ENCODE measurements at places on chromosomes 4 and X.
A peak's percentile ranks its signal among the peaks of the same experiment; 100 is the strongest.

- no peak for DNase-seq
Observed at GRCh38 chr4:184122631-184123408, 94.9 kb downstream of the ENPP6 start.

DNA sequence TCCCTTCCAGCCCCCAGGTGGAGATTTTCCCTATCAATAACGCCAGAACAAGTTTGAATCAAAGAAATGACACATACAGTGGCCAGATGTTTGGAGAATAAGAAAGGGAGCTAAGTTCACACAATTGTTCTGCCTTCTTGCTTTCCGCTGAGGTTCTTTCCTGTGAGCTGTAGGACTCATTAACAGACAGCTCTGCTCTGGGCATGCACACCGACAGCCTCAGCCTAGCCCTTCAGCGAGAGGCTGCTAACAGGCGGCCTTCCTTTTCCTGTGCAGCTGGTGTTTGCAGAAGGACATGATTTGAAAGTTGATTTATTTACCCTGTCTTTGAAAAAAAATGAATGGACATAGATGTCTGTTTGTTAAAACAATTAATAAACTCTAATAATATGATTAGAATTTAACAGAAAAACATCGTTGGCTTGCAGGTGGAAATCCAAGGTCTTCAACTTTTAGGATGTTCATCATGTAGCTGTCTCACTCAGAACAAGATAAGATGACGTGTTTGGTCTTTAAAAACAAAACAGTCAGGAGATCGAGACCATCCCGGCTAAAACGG, 183.3 kb downstream of the KDR start:
- DNase-seq = peak; percentile 11

DNA sequence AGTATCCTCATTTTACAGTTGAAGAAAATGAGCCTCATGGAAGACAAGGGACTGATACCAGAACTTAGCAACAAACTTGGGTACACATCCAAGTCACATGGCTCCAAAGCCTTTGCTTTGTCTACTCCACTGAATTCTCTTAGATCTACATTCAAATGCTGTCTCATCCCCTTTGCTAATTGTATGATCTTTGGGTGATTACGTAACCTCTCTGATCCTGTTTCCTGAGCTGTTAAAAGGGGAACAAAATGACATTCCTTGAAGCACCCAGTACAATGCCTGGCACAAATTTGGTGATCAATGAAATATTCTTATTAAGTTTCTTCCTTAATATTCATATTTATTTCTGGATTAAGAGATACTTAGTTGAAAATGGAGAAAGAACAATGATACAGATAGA, 5.9 kb upstream of the HPGD start:
- DNase-seq = no peak

GRCh38 chr4:152784490-152785350, 5.0 kb downstream of the ARFIP1 start:
- peak; percentile 59 for DNase-seq

GRCh38 chrX:38754818-38755718, 46.2 kb upstream of the MID1IP1 start:
- DNase-seq = no peak

DNA sequence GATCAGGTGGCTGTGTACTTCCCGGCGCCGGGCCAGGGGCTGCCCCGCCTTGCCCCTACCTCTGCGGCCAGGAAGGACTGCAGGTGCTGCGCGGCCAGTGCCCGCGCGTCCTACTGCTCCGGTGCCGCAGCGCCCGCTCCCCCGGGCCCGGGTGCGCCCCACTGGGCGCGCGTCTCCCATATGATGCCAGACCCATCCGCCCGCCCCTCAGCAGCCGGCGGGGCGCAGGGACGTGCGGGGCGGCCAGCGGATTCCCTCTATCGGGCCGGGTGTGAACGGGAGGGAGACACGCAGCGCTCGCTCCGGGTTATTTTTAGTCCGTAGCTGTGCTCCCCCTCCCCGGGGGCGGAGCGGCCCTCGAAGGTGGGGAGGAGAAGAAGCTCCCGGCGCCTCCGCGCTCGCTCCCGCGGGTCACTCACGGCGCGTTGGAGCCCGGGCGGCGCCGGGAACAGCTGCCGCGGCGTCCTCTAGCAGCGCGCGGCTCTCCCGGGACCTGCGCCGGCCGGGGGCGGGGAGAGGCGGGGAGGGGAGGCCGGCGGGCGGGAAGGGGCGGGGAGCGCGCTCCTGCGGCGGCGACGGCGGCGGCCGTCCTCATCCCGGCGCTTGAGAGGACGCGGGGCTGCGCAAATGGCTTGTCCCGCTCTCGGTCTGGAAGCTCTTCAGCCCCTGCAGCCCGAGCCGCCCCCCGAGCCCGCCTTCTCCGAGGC, 103.6 kb downstream of the UCHL1 start:
- peak; percentile 25 for DNase-seq

DNA sequence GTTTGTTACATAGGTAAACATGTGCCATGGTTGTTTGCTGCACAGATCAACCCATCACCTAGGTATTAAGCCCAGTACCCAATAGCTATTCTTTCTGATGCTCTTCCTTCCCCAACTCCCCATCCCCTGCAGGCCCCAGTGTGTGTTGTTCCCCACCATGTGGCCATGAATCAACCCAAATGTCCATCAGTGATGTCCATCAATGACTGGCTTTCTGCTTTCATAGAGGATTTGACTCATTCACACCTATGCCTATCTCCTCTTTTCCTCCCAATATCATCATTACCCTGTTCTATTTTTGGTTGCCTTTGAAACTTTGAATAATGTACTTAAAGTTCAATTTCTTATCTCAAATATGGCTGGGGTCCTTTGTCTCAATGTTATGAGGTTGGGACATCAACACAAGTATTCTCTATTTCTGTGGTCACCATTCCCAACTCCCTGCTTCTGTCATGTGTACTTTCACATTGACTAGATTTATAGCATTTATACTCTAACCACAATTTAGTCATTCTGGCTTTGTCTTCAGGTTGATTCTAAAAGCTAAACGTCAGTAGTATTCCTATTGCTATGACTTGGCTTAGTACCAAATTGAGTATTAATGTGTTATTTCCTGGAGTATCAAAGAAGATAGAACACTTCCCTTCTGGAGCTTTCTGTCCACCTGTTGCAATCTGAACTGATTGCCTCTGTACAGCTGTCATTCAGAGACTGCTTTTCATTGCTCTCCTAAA, 107.2 kb downstream of the TAB3 start:
- DNase-seq = no peak

GRCh38 chr4:1187182-1187581, 14.8 kb upstream of the SPON2 start:
- no peak for DNase-seq

- no peak for DNase-seq
Observed at GRCh38 chrX:47068214-47068613, 10.0 kb upstream of the RGN start.

- peak; percentile 68 for DNase-seq
Observed at GRCh38 chrX:150841456-150842197, 56.8 kb downstream of the CD99L2 start.

DNA sequence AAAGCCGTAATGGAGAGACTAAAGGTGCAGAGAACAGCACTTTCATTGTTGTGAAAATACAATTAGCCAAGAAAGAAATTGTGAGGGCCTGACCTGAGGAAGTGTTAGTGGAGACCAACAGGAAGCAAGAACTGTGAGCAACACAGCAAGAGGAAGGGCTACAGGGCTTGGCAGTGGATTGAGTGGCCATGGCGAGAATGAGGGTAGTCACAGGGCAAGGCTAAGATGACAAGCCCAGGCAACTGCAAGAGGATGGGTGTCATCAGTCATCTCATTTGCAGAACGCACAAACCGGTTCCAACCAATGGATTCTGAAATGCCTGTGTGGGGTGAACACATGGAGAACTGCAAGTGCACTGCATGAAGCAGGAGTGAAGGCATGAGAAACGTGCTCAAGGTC, 3.6 kb downstream of the SLC10A6 start:
- DNase-seq = no peak

- DNase-seq = no peak
Observed at GRCh38 chrX:13188731-13189309, 131.0 kb downstream of the ATXN3L start.

- DNase-seq = no peak
Observed at GRCh38 chr4:101265816-101266172, 81.5 kb downstream of the PPP3CA start.

DNA sequence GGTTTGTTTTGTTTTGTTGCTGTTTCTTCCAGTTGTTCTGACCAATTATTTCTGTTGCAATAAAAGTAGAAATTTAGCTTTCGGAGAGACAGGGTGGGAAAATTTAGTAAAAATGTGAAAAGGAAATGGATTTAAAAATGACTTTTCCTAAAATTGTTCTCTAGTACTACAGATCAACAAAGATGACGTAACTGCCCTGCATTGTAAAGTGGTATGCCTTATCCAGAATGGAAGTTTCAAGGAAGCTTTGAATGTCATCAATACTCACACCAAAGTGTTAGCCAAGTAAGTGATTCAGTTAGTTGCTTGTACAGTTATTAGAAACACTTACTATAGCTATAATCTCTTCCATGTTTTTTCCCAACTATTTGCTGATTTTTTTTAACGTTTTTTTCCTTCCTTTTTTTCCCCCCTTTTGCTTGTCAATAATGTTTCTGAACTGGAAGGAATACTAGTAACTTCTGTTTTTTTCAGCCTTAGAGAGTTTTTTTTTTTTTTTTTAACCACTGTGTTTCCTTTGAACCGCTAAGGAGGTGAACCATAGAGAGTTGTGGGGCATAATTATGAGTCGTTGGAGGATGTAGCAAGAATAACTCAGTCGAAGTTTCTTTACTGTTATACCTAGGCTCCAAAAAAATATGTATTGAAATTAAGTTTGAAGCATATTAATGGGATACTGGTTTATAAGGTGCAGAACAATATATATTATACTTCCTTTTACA, 2.2 kb downstream of the SRP72 start:
- DNase-seq = no peak

- no peak for DNase-seq
Observed at GRCh38 chr4:5952286-5952974, 59.5 kb upstream of the CRMP1 start.

DNA sequence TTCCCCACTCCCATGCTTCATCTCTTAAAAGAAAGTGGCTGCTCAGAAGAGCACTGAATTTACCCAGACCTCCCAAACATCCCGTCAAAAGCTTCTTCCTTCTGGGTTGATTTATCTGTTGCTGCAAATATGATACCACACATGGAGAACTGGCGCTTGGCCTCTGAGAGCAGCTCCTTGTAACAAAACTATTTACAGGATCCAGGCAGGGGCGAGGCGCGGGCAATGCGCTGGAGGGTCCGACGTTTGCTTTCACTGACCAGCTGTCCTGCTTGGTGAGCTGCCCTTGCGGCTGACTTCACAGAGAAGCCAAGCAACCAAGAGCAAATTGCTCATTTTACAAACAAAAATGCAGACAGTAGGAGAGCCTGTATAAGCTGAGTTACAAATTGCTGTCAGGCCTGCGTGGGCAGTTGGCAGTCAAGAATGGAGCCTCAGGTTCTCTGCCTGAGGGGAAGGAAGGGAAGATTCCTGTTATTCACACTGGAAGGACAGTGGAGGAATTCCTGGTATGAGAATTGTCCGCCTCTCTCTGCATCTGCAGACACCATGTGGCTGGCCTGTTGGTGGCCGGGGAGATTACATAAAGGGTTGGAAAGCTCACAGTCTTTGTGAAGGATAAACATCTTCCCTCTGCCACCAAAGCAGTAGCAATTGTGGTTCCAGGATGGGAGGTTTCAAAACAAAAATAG, 192.2 kb upstream of the LEF1 start:
- peak; percentile 65 for DNase-seq

- no peak for DNase-seq
Observed at GRCh38 chr4:7829652-7830580, 109.7 kb downstream of the AFAP1 start.

DNA sequence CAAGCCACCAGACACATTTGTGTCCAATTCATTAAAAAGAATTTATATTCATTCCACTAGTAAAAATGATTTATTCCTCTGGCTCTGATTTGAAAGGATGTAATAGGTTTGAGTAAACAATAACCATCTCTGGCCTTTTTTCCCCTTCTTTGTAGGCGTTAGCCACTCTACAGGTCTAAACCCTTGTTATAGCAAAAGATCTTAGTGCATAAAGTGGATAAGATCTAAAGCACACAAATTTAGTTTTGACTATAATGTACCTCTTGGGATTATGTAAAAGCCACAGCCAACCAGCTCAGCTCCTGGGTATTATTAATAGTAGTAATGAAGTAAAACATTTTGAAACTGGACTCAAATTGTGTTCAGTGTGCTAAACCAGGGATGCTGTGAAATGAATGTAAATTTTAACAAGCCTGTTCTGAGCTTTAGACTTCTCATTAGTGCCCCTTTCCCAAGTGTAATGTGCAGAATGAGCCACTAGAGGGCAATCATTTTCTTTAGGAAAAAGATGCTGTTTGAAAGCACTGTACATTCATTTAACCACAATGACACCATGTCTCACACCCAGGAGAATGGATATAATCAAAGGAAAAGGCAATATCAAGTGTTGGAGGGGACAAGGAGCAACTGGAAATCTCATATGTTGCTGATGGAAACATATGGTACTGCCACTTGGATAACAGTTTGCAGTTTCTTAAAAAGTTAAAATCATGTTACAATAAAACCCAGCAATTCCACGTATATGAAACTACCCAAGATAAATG, 69.7 kb downstream of the KLHL8 start:
- DNase-seq = peak; percentile 85

DNA sequence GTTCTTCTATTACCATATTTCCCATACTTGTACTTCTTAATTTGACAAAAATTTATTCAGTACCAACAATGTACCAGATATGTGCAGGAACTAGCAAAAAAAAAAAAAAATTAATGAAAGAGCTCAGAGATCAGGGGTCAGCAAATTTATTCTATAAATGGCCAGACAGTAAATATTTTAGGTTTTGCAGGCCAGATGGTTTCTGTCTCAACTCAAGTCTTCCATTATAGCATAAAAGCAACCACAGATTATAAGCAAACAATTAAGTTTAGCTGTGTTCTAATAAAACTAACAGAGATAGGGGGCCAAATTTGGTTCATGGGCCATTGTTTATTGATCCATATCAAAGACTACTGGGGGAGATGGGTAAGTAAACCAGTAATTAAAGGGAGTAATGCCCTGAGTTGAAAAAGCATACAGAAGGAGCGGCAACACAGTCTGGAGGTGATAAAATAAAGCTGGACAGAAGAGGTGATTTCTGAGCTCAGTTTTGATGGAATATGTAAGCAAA, 19.3 kb downstream of the NEK1 start:
- no peak for DNase-seq

GRCh38 chr4:161005746-161006145, 1158.1 kb downstream of the FSTL5 start:
- no peak for DNase-seq

GRCh38 chr4:180234730-180235129, 2008.5 kb upstream of the TENM3 start:
- DNase-seq = no peak

GRCh38 chrX:40199704-40200103, 101.9 kb upstream of the BCOR start:
- no peak for DNase-seq

GRCh38 chr4:108834166-108834834, 71.4 kb upstream of the ETNPPL start:
- DNase-seq = peak; percentile 40

- peak; percentile 89 for DNase-seq
Observed at GRCh38 chr4:7960790-7961655, 21.4 kb upstream of the AFAP1 start.

GRCh38 chrX:120125444-120125843, 9.7 kb upstream of the RHOXF1 start:
- peak; percentile 4 for DNase-seq
